ENCODE measurements at places on chromosomes 2 and 18. TPM values are rescaled to one million over a fixed set of nuclear protein-coding genes. Genes with fewer than 3 reads are reported as not detected.

DNA sequence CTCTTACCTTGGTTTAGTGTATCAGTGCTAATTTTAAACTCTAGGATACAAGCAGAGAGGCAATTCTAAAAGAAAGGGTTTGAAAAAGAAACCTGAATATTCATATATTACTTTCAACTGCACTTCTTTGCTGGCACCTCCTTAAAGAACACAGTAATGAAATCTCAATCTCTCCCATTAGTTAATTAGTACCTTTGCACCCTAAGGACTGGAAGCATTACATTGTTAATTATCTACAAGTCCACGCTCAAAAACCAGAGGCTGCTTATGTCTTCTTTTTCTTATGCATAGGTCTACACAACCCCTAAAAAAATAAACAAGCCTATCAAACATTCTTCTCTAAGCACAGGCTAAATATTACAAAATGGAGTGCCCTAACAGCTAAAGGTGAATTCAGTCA, 20.2 kb downstream of the EPHA4 start:
- H3K36me3 ChIP-seq, result no peaks in the 10 kb centered on the region
- H3K27me3 ChIP-seq, result no peaks in the 10 kb centered on the region
- no peaks in the 10 kb centered on the region for H3K4me1 ChIP-seq
- no peak overlapping the region for H3K4me3 ChIP-seq

- H3K27ac ChIP-seq, result no peak overlapping the region
- H3K27me3 ChIP-seq, result no peaks in the 10 kb centered on the region
- peaks cover 11% of the 10 kb centered on the region for H3K4me1 ChIP-seq
- H3K4me3 ChIP-seq, result no peak overlapping the region
Measured at GRCh38 chr18:36761186-36761698, 67.6 kb downstream of the TPGS2 start.

DNA sequence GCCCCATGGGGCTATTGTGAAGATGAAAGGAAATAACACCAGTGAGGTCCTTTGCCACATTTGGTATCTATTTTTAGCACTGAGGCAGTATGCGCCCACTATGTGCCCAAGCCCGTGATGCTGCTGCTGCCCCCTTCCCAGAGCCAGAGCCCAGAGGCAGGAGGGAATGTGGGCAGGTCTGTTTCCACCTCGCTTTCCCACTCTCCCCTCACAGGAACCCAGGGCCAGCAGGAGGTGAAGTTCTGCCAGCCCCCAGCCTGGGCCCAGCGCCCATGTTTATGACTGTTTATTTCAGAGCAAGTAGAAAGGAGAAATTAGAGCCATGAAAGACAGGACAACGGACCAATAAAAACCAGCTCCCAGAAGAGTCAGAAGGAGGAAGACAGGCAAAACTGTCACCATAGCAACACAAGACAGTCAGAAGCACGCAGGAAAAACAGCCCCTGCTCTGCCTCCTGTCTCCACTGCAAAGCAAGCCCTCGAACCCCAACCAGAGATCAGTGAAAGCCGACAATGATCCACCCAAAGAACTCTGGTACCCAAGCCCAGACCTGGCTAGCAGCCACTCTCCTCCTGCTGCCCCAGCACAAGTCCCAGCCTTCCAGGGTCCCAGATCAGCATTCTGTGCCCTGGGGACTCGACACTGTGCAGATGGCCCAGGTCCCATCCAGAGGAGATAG, 1.4 kb downstream of the CYRIA start:
- no peaks in the 10 kb centered on the region for H3K27me3 ChIP-seq
- H3K4me1 ChIP-seq, result no peaks in the 10 kb centered on the region
- H3K4me3 ChIP-seq, result peak overlapping the region; percentile 52
- peak overlapping the region; percentile 69 for H3K27ac ChIP-seq
- DNase-seq, result no peak

DNA sequence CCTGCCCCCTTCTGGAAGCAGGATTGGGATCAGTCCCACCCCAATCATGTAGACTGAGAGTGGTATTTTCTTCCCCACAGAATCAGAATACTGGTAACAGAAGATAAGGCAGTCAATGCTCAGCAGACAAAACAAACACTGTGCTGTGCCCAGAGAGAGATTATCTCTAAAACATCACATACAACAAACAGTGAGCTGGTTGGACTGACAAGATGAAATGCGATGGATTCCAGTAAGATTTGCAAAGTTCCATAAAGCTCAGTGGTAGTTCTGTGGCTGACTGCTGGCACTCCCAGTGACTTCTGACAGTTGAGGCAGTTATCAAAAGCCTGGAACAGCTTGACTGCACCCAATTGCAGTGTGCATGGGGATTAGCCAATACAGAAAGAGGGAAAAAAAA, 311.5 kb upstream of the MGAT5 start:
- H3K36me3 ChIP-seq, result no peaks in the 10 kb centered on the region
- H3K27me3 ChIP-seq, result no peaks in the 10 kb centered on the region
- H3K27ac ChIP-seq, result no peak overlapping the region
- no peaks in the 10 kb centered on the region for H3K4me1 ChIP-seq
- DNase-seq, result no peak

GRCh38 chr2:238652053-238652770, 195.7 kb upstream of the TWIST2 start:
- no peak overlapping the region for H3K27ac ChIP-seq
- H3K4me3 ChIP-seq, result no peak overlapping the region
- H3K27me3 ChIP-seq, result no peaks in the 10 kb centered on the region
- no peaks in the 10 kb centered on the region for H3K36me3 ChIP-seq
- DNase-seq, result peak; percentile 26

DNA sequence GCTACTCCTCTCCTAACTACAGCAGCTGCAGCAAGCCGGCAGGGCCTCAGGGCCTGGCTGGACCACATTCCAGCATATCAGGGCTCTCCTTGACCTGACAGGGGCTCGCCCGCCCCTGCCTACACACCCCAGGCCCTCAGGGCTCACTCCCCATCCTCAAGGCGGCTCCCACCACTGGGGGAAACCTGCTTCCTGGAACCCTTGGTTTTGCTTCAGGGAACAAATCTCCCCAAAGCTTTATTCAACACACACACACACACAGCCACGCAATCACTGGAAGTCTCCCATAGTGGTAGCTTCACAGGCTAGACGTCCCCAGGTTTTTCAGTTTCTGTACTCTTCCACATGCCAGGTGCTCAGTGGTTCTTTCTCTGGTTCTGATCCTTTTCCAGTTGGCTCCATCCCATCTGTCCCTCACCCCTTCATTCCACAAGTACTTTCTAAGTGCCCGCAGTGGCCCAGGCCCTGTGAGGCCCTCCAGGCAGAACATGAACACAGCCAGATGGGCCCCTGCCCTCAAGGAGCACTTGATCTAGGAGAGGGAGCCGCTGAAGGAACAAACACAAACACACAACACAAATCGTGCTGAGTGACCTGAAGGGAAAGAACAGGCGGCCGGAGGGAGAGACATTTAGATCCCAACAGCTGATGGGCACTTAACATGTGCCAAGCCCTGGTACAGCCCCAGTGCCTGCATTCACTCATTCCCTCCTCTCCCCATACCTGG, 51.1 kb downstream of the TNS1 start:
- peak overlapping the region; percentile 74 for H3K27ac ChIP-seq
- H3K36me3 ChIP-seq, result no peaks in the 10 kb centered on the region
- no peak overlapping the region for H3K4me3 ChIP-seq
- no peaks in the 10 kb centered on the region for H3K27me3 ChIP-seq
- DNase-seq, result no peak
- peaks cover 100% of the 10 kb centered on the region for H3K4me1 ChIP-seq

DNA sequence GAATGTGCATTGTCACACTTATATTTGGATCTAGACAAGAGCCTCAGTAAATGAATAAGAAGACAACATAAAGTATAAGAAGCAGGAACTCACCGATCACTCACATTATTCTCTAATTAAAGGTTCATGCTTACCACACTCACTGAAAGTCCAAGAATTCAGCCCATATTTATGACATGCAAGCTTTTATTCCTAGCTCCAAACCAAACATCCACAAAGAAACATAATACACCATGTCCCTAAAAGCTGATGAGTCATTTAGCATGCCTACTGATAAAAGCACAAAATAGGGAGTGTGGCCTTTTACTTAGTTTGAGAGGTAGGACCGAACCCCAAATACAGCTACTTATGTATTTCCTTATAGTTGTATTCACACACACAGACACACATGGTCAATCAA, 1094.6 kb upstream of the CDH2 start:
- H3K4me1 ChIP-seq, result no peaks in the 10 kb centered on the region
- H3K36me3 ChIP-seq, result no peaks in the 10 kb centered on the region
- no peak for DNase-seq

- no peak overlapping the region for H3K27ac ChIP-seq
- H3K4me1 ChIP-seq, result no peaks in the 10 kb centered on the region
- H3K4me3 ChIP-seq, result no peak overlapping the region
- H3K36me3 ChIP-seq, result peaks cover 5% of the 10 kb centered on the region
Measured at GRCh38 chr2:42736598-42737322, 27.2 kb downstream of the OXER1 start.

- no peak for DNase-seq
- H3K27ac ChIP-seq, result no peak overlapping the region
- no peaks in the 10 kb centered on the region for H3K36me3 ChIP-seq
- no peak overlapping the region for H3K4me3 ChIP-seq
- H3K27me3 ChIP-seq, result no peaks in the 10 kb centered on the region
Measured at GRCh38 chr2:120878970-120879369, 143.3 kb downstream of the GLI2 start.

GRCh38 chr2:157777427-157777826, 98.7 kb downstream of the ACVR1 start:
- H3K4me3 ChIP-seq, result no peak overlapping the region
- no peaks in the 10 kb centered on the region for H3K27me3 ChIP-seq
- H3K4me1 ChIP-seq, result peaks cover 12% of the 10 kb centered on the region
- DNase-seq, result no peak

DNA sequence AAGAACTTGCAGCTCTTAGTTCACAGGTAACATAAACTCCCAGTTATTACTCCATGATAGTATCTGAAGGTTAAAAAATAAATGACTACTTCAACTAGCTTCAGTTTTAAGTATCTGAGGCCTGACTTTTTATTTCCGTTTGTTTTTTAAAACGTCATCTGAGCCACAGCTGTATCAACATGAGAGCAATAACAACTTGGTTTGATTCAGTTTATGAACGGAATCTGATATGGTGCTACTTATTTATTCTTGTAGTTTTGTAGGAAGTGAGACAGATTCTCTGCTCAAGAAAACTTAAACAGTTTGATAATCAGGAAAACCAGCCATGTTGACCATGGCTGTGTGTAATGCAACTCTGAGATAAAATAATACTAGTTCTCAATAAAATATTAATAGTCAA, 34.9 kb downstream of the NAB1 start:
- no peaks in the 10 kb centered on the region for H3K4me1 ChIP-seq
- H3K27ac ChIP-seq, result no peak overlapping the region
- H3K4me3 ChIP-seq, result no peak overlapping the region
- H3K27me3 ChIP-seq, result no peaks in the 10 kb centered on the region

DNA sequence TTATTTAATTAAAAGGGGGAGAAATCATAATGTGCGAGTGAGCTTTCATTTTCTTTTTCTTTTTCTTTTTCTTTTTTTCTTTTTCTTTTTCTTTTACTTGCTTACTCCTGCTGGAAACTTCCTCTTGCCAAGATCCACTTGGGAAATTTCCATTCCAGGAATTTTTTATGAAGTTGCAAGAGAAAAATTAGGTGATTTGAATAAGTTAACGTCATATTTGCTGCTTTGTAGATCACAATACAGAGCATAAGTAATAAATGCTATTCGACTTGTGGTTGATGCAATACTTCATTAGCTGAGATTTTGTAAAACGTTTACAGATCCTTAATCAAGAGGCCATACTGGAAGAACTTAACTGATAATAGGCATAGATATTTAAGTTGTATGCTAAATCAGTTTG, 354.7 kb upstream of the SMIM21 start:
- no peaks in the 10 kb centered on the region for H3K36me3 ChIP-seq
- H3K4me3 ChIP-seq, result no peak overlapping the region
- no peak overlapping the region for H3K27ac ChIP-seq
- DNase-seq, result no peak

- H3K36me3 ChIP-seq, result no peaks in the 10 kb centered on the region
- no peaks in the 10 kb centered on the region for H3K27me3 ChIP-seq
- DNase-seq, result no peak
- peak overlapping the region; percentile 83 for H3K27ac ChIP-seq
Measured at GRCh38 chr18:31498574-31499524, 872 bp downstream of the DSG2 start.

GRCh38 chr18:79508565-79509535, 113.1 kb downstream of the NFATC1 start:
- no peaks in the 10 kb centered on the region for H3K4me1 ChIP-seq
- peak overlapping the region; percentile 93 for H3K27ac ChIP-seq
- no peak for DNase-seq
- no peaks in the 10 kb centered on the region for H3K27me3 ChIP-seq
- peaks cover 3% of the 10 kb centered on the region for H3K36me3 ChIP-seq

GRCh38 chr2:142082368-142082767, 48.4 kb downstream of the LRP1B start:
- H3K27ac ChIP-seq, result no peak overlapping the region

GRCh38 chr2:2851806-2852777, 521.0 kb upstream of the MYT1L start:
- peaks cover 15% of the 10 kb centered on the region for H3K4me1 ChIP-seq
- no peak overlapping the region for H3K27ac ChIP-seq
- no peak for DNase-seq
- no peaks in the 10 kb centered on the region for H3K27me3 ChIP-seq
- H3K36me3 ChIP-seq, result no peaks in the 10 kb centered on the region
- no peak overlapping the region for H3K4me3 ChIP-seq

DNA sequence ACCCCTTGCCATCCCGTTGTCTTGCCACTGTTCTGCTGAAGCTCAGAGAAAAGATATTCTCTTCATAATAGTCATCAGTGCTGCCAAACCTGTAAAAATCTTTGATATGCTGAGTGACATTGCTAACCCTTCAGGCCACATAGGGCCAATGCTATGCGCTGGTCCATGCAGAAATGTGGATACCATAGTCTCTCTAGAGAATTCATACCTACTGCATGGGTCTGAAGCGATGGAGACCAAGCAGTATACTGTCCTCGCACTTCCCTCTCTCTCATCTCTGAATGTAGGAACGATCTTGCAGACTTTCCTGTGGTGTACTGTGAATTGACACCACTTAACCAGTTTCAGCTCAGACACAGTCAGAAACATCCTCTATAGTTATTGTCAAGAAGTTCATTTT, 17.9 kb upstream of the ANKRD44 start:
- H3K4me1 ChIP-seq, result no peaks in the 10 kb centered on the region
- no peaks in the 10 kb centered on the region for H3K36me3 ChIP-seq
- no peak overlapping the region for H3K4me3 ChIP-seq
- H3K27ac ChIP-seq, result no peak overlapping the region
- no peak for DNase-seq

GMCL1 gene
- 7.2 TPM for total RNA-seq

OSBPL6 gene
- total RNA-seq, result 11.5 TPM

ADCYAP1 gene
- 0.41 TPM for total RNA-seq

VIL1 gene
- not detected for total RNA-seq

TSPYL6 gene
- total RNA-seq, result not detected

KCNE4 gene
- 4.0 TPM for total RNA-seq

EIF5B gene
- 81.0 TPM for total RNA-seq

TMEM18 gene
- 11.9 TPM for total RNA-seq

REG3A gene
- not detected for total RNA-seq

SLC38A11 gene
- 0.74 TPM for total RNA-seq

TUBA4B gene
- total RNA-seq, result not detected

HOXD13 gene
- not detected for total RNA-seq

SIX3 gene
- total RNA-seq, result not detected

UGT1A5 gene
- total RNA-seq, result not detected

CYP26B1 gene
- 12.8 TPM for total RNA-seq
